ENCODE measurements at places on chromosomes 11 and 22.

DNA sequence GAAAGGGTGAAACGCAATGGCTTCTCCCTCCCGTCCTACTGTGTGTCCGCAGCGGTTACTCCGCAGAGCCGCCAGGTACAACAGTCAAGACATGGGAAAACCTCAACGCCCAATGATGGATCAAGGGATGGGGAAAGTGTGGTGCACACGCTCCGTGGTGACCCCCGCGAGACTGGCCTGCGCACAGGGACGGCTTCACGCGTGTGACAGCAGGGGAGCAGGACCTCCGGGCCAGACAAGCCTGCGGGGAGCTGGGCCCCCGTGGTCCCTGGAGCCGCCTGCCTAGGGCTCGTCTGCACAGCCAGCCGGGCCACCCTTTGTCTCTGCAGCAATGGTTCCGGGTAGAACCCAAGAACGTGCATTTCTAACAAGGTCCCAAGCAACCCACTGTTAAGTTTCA, 31.7 kb upstream of the MOB2 start:
- no peak for DNase-seq

- DNase-seq, result no peak
Observed at GRCh38 chr11:110493346-110493745, 63.6 kb downstream of the FDX1 start.

DNA sequence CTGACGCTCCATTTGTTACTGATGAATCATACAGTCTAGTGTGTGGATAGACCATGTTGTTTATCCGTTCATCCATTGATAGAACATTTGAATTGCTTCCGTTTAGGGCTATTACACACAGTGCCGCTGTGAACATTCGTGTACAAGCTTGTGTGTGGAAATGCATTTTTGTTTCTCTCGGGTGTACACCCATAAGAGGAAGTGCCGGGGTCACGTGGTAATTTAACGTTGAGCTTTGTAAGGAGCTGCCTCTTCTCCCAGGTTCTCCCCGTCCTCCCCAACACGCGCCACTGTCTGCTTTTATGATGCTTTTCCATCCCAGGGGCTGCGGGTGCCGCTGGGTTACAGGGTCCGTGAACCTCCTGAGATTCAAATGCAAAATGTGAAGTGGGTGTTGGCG, 142.3 kb downstream of the IGLL1 start:
- DNase-seq, result no peak

- no peak for DNase-seq
Observed at GRCh38 chr11:10868352-10868751, 10.5 kb upstream of the ZBED5 start.

DNA sequence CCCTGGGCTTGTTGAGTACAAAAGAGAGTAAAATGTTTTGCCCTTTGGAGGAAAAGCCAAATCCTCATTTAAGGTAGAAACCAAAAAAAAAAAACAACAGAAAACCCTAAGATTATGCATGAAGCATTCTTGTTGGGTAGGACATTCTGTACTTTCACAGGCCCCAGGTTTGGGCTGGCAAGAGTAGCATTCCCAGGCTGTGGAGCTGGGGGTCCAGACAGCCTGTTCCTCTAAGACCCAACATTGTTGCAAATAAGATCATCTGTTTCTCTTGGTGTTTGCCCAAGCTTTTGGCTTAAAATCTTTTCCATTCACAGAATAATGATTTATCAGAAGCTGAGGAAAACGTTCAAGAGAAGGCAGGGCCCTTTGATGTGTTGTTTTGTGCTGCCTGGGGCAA, 123.8 kb downstream of the MICAL2 start:
- no peak for DNase-seq

DNA sequence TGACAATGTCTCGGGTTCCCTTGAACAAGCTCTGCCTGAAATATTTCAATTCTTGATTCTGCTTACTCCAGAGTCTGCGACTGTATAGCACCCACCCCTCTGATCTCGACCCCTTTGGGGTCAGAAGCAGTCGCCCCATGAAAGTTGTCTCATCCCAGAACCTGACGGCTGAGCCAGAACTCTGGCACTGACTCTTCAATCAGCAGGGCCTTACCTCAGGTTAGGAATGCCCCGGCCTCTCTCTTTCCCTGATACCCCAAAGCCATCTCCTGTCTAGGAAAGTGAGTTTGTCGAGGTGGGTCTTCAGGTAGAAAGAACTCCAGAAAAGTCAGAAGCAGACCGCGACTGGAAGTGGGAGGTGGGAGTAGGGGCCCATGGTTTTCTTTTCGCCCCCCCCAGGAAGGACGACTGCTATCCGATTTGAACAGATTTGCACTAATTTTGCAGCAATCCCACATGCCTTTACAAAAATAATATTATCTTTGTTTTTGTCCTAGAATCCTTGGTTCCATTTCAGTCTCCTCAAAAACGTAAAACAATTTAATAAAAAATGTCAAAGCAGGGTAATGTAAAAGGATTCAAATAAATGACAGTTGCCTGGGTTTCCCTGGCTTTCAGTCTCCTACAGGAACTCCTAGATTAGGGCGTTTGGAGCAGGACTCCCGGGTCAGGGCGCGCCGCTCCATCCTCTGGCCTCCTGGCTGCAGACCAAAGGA, 898 bp upstream of the ROBO3 start:
- DNase-seq, result no peak

GRCh38 chr11:22734628-22735345, 68.4 kb downstream of the GAS2 start:
- no peak for DNase-seq

DNA sequence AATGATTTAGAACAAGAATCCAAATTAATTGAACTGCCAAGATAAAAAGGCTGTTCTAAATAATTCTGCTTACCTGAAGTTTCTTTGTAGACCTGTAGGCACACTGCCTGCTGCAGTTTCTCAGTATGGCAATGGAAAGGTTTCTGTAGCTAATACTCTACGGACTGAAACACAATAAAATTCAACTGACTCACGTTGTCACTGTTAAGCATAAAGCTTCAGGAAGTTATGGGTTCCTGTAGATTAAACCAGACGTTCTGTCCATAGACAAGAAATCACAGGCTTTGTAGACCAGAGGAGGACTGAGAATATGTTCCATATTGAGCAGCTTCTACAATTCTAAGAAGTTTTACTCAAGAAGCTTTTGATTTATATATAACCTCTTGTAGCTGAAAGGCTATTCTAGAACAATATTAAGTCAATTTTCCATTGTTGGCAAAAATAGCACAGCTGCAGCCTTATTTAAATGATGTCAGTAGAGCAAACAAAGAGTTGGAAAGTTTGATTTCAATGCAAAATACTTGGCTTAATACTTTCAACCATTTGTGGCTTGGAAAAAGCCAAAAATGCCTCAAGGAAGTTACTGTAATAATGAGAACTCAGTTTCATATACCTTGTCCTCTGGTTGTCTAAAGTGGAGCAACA, at the start of gene GLYATL2:
GLYATL2 (minus strand) TSS at position 344 of the 645 bp plus-strand sequence. CDS start 5,092 bp downstream, outside the sequence.
- no peak for DNase-seq

DNA sequence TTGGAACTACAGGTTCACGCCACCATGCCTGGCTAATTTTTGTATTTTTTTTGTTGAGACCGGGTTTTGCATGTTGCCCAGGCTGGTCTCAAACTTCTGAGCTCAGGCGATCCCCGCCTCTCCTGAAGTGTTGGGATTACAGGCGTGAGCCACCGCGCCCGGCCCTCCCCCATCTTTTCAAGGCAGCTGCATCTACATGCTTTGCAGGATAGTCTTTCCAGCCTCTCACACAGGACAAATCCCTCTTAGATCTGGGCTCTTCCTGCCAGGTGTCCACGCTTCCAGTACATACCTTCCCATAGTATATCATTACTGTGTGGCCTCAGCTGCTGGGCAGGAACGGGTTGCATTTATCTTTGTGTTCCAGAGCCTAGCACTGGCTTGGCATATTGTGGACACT, 49.7 kb downstream of the C11orf96 start:
- DNase-seq, result no peak

- no peak for DNase-seq
Observed at GRCh38 chr11:84686716-84687115, 940.4 kb downstream of the DLG2 start.

DNA sequence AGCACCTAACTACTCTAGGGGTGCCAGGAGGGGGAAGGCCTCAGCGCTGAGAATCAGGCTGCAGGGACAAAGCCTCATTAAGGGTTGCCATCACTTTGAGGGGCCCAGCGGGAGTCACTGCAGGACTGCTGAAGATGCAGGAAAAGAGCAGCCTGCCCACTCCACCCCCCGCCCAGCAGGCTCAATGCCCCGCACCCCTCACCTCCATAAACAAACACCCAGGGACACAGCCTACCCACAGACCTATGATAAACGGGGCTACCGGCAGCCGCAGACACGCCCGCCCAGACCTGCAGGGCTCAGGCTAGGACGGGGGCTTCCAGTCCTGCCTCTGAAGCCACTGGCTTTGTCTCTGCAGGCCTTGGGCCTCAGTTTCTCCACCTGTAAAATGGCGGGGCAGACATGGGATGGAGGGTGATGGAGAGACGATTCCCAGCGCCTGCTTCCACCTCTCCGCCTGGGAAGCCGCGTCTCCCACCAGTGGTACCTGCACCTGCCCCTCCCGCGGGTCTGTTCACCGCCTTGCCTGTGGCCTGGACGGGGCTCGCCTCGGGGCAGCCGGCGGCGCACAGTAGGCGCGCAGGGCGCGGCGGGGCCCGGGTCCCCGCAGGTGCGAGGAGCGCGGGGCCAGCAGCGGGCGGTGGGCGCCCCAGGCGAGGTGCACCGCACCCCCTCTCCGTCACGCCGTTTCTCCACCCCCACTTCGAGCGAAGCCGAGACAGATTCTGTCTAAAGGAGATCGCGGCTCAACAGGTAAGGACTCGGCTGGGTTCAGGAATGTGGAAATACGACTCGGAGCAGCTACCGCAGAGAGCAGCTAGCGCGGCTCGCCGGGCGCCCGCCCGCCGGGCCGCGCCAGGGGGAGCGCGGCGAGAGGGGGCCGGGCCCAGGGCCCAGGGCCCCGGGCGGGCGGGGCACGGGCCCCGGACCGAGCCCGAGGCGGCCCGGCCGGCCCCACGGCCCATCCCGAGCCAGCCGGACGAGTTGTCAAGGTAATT, 1.5 kb downstream of the WNT7B start:
- no peak for DNase-seq

DNA sequence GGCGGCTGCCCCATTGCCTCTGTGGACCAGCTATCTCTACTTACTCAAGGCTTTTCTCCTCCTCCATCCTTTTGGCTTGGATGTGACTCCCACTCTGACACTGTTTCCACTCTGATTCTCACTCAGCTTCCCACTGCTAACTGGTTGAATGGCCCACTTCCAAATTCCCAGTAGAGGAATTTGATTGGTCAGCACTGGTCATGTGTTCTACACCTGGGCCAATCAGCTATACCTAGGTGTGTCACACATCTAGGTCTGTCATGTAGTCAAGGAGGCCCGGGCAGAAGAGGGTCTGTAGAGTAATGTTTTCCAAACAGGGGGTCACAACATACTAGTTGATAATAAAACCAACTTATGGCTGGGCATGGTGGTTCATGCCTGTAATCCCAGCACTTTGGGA, 53.3 kb downstream of the TPBGL start:
- no peak for DNase-seq

- DNase-seq, result peak; percentile 51
Observed at GRCh38 chr22:38467904-38468442, at the start of gene KDELR3. Gene KDELR3 (plus strand): TSS chr22:38468096. CDS start chr22:38468234, 138 bp downstream.

GRCh38 chr22:40410272-40410671, 39.9 kb downstream of the SGSM3 start:
- no peak for DNase-seq

DNA sequence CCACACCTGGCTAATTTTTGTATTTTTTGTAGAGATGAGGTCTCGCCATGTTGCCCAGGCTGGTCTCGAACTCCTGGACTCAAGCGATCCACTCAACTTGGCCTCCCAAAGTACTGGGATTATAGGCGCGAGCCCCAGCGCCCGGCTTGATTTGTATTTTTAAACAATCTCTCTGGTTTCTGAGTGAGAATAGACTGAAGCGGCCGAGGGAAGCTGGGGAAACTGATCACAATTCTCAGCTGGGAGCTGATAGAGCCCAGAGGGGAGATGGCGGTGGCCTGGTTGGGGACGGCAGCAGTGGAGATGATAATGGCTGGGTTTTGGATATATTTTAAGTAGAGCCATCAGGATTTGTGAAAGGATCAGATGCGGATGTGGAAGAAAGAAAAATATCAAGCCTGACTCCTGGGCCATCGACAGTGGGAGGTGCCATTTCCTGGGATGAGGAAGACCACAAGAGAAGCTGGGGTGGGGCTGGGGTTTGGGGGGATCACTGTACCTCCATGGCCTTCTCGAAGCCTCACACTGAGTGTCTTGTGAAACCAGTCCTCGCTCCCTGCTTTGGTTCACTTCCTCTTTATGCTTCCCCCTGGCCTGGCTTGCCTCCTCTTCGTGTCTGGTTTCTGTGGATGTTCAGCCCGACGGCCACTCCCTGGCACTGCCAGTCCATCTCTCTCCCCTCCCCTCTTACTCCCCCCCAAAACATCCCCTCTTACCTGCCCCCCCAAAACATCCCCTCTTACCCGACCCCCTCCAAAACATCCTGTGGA, 51.9 kb downstream of the IGLL1 start:
- DNase-seq, result no peak

- no peak for DNase-seq
Observed at GRCh38 chr22:47153854-47154525, 391.5 kb downstream of the TBC1D22A start.

GRCh38 chr22:17260950-17261349, 41.7 kb upstream of the ADA2 start:
- DNase-seq, result no peak

DNA sequence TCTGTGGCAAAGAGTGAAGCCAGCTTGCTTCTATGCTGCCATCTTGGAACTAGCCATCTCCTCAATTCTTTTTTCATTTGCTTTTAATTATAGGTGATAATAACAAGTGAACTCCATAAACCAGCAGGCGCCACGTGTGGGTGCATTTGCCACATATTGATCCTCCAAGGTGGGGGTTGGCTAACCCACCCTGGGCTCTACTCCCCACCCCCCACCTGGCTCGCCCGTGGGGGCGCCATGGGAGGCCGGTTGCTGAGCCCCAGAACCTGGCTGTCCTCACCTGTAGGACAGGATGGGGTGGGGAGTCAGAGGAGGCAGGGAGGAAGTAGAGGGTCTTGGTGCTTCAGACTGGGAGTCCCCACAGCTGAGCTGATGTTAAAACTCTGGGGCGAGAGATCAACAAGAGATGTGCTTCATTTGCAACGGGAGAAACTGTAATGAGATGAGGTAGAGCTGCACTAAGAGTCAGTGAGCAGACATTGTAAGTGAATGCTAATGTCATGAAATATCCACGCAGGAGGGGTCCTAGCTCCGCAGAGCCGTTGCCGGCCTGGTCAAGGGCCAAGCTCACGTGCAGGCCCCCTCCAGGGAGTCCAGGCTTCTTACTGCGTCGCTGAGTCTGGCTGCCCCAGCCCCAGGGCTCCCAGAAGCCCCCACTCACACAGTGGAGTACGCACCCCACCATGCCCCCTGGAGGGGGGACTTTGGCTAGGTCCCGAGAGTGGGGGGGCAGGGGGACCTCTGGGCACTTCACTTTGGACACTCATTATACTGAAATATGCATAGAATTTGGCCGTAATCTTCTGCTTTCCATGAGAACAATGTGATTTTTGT, 59.4 kb downstream of the BRD1 start:
- DNase-seq, result no peak

DNA sequence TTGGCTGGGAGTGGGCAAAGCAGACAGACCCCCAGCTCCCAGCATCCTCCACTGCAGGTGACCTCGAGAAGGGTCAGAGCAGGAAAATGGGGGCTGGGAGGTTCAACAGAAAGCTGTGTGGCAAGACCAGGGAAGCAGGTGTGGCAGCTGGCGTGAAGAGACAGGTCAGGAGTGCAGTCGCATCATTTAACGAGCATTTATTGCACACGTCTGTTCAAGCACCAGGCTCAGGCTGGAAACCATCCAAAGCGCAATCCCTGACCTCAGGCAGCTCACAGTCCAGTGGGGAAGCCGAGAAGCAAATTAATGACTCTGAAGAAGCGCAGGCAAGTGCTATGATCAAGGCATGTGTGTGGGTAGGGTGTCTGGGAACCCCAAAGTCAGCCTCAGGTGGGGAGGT, 7.4 kb downstream of the SLC25A45 start:
- DNase-seq, result no peak

- DNase-seq, result no peak
Observed at GRCh38 chr22:32515084-32515483, 40.5 kb downstream of the FBXO7 start.
